H9 (cell line): ENCODE measurements at places on chromosomes 4 and X.

GRCh38 chrX:19866626-19867410 is 20.6 kb downstream of the SH3KBP1 start:
- no peaks in the 10 kb centered on the region; the same call in 1 of the 2 replicates for H3K4me1 ChIP-seq
- no peak overlapping the region for H3K27ac ChIP-seq
- H3K4me3 ChIP-seq, result no peak overlapping the region
- DNase-seq, result no peak

- H3K4me1 ChIP-seq, result no peaks in the 10 kb centered on the region; the same call in 1 of the 2 replicates
- H3K4me3 ChIP-seq, result peak overlapping the region; percentile 84
- DNase-seq, result peak; percentile 33
- H3K27me3 ChIP-seq, result no peaks in the 10 kb centered on the region
- H3K27ac ChIP-seq, result no peak overlapping the region
- H3K36me3 ChIP-seq, result peaks cover 33% of the 10 kb centered on the region
These were observed 694 bp downstream of the PDS5A start for GRCh38 chr4:39976945-39977488.

- DNase-seq, result no peak
- H3K4me3 ChIP-seq, result no peak overlapping the region
- H3K4me1 ChIP-seq, result no peaks in the 10 kb centered on the region
- no peak overlapping the region for H3K27ac ChIP-seq
- no peaks in the 10 kb centered on the region for H3K27me3 ChIP-seq
These were observed 57.5 kb downstream of the NPY1R start for GRCh38 chr4:163274861-163275260.

GRCh38 chr4:42371305-42372252 is 25.7 kb upstream of the SHISA3 start:
- H3K36me3 ChIP-seq, result peaks cover 5% of the 10 kb centered on the region; the same call in 2 of the 3 replicates
- no peak for DNase-seq
- H3K27me3 ChIP-seq, result no peaks in the 10 kb centered on the region
- no peaks in the 10 kb centered on the region for H3K4me1 ChIP-seq
- H3K4me3 ChIP-seq, result no peak overlapping the region
- no peak overlapping the region for H3K27ac ChIP-seq

- H3K36me3 ChIP-seq, result no peaks in the 10 kb centered on the region
- H3K4me3 ChIP-seq, result no peak overlapping the region
- DNase-seq, result no peak
- H3K4me1 ChIP-seq, result no peaks in the 10 kb centered on the region
- H3K27me3 ChIP-seq, result no peaks in the 10 kb centered on the region
- H3K27ac ChIP-seq, result no peak overlapping the region
These were observed 30.9 kb downstream of the RWDD4 start for GRCh38 chr4:183627979-183628588.

DNA sequence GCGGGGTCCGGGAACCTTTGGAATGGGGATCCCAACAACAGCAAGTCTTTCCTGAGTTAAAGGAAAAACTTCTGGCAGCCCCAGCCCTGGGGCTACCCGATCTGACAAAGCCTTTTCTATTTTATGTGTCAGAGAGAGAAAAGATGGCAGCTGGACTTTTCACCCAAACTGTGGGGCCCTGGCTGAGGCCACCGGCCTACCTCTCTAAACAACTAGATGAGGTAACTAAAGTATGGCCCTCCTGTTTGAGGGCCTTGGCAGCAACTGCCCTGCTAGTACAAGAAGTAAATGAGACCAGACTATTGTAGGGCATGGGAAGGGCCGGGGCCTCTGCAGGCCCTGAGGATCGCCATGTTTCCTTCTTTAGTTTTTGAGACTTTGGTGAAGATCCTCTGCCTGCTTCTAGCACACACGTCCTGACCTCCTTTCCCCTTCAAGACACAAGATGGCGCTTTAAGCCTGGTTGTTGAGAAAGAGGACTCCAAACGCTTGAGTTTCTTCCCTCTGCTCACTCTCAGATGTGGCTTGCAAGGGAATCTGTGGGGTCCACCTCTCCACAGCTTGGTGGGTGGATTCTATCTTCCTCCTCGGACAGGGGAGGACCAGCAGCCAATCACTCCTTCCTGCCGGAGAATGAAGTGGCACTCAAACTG is 18.5 kb upstream of the DRD5 start:
- no peaks in the 10 kb centered on the region for H3K36me3 ChIP-seq
- DNase-seq, result peak; percentile 75
- no peak overlapping the region for H3K27ac ChIP-seq
- no peaks in the 10 kb centered on the region for H3K4me1 ChIP-seq
- no peaks in the 10 kb centered on the region; the same call in 1 of the 2 replicates for H3K27me3 ChIP-seq
- no peak overlapping the region for H3K4me3 ChIP-seq

DNA sequence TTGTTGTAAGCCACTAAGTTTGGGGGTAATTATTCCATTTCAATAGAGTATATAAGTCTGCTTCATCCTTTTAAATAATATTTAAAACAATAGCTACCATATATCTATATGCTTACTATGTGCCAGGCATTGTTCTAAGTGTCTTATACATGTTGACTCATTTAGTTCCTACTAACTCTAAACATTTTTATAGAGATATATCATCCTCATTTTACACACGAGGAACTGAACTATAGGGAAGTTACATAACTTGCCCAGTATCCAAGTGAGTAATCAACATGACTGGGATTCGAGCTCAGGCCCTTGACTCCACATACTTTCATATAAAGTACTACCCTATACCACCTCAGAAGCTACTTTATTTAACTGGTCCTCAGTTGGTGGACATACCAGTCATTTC is 175.3 kb upstream of the RAI2 start:
- no peak overlapping the region for H3K4me3 ChIP-seq
- H3K36me3 ChIP-seq, result no peaks in the 10 kb centered on the region
- no peaks in the 10 kb centered on the region for H3K4me1 ChIP-seq

DNA sequence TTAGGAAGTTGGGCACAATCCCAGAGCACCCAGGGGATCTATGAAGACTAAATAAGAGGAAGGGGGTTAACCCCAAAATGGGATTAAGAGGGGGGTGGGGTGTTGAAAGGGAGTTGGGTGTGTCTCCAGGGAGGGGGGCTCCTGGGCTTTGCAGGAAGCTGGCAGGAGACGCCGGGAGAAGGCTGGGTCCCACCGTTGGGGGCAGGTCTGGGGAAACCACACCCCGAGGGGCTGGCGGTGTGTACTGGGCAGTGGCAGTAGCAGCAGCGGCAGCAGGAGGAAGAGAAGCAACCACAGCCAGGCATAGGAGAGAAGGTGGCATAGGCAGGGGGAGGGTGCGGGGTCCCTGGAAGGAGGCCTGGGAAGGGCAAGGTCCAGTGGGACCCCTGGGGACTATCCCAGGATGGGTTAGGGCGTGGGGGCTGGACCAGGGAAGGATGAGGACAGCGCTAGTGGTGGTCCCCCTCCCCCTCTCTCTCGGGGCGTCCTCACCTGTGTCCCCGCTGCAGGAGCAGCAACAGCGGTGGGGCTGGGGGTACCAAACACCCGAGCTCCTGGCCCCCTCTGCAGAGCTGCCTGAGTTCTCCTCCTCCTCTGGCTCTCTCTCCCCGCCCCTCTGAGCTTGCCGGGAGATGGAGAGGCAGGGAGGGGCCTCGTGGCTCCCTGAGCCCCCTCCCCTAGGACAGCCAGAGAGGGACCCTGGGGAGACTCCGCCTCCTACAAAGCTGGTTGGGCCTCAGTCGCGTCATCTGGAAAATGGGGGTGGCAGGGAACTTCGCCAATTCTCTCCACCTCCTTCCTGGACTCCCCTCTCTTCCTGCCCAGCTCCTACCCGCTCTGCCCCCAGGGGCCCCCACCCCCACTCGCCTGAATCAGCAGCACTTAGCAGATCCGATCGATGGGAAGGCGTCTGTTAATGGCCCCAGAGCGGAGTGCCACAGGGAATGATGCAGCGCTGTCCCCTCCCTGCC is at the start of gene KCND1:
TSS of gene KCND1 (minus strand) at position 596 of the 971 bp plus-strand sequence. CDS start 1,573 bp downstream, outside the sequence.
- DNase-seq, result peak; percentile 77
- no peaks in the 10 kb centered on the region for H3K4me1 ChIP-seq
- peaks cover 24% of the 10 kb centered on the region for H3K36me3 ChIP-seq
- H3K27me3 ChIP-seq, result no peaks in the 10 kb centered on the region
- peak within 1 kb of the TSS; percentile 69 for H3K4me3 ChIP-seq

GRCh38 chr4:153137159-153137558 is 67.1 kb upstream of the TRIM2 start:
- H3K36me3 ChIP-seq, result no peaks in the 10 kb centered on the region
- DNase-seq, result no peak
- peaks cover 2% of the 10 kb centered on the region; the same call in 1 of the 2 replicates for H3K4me1 ChIP-seq
- H3K27me3 ChIP-seq, result no peaks in the 10 kb centered on the region

- H3K4me3 ChIP-seq, result no peak overlapping the region
- no peaks in the 10 kb centered on the region; the same call in 2 of the 3 replicates for H3K36me3 ChIP-seq
- H3K27ac ChIP-seq, result no peak overlapping the region
- H3K4me1 ChIP-seq, result peaks cover 22% of the 10 kb centered on the region; the same call in 1 of the 2 replicates
- no peak for DNase-seq
- peaks cover 5% of the 10 kb centered on the region; the same call in 1 of the 2 replicates for H3K27me3 ChIP-seq
These were observed 209.0 kb downstream of the HS6ST2 start for GRCh38 chrX:132749406-132749805.

- H3K36me3 ChIP-seq, result no peaks in the 10 kb centered on the region
- H3K27ac ChIP-seq, result no peak overlapping the region
- H3K4me1 ChIP-seq, result peaks cover 2% of the 10 kb centered on the region
- no peak for DNase-seq
These were observed 95.1 kb downstream of the MAD2L1 start for GRCh38 chr4:119971431-119972084.

- H3K27me3 ChIP-seq, result no peaks in the 10 kb centered on the region
- H3K4me3 ChIP-seq, result no peak overlapping the region
- no peak overlapping the region for H3K27ac ChIP-seq
These were observed 8.5 kb downstream of the MXD4 start for GRCh38 chr4:2253160-2254084.

GRCh38 chr4:159764343-159764952 is 661.6 kb downstream of the RAPGEF2 start:
- no peak overlapping the region for H3K4me3 ChIP-seq
- H3K27me3 ChIP-seq, result no peaks in the 10 kb centered on the region
- H3K36me3 ChIP-seq, result no peaks in the 10 kb centered on the region; the same call in 2 of the 3 replicates
- H3K27ac ChIP-seq, result no peak overlapping the region
- H3K4me1 ChIP-seq, result no peaks in the 10 kb centered on the region
- no peak for DNase-seq
